ENCODE measurements at places on chromosomes 12 and 14. TPM values are rescaled to one million over a fixed set of nuclear protein-coding genes. Genes with fewer than 3 reads are reported as not detected.

Gene RNASE1
- total RNA-seq, result not detected

- H3K4me3 ChIP-seq, result no peak overlapping the region
- DNase-seq, result no peak
- H3K36me3 ChIP-seq, result no peaks in the 10 kb centered on the region
- H3K27me3 ChIP-seq, result no peaks in the 10 kb centered on the region
- no peak overlapping the region for H3K27ac ChIP-seq
Measured at GRCh38 chr12:114817571-114818425, 133.8 kb upstream of the TBX3 start.

DNA sequence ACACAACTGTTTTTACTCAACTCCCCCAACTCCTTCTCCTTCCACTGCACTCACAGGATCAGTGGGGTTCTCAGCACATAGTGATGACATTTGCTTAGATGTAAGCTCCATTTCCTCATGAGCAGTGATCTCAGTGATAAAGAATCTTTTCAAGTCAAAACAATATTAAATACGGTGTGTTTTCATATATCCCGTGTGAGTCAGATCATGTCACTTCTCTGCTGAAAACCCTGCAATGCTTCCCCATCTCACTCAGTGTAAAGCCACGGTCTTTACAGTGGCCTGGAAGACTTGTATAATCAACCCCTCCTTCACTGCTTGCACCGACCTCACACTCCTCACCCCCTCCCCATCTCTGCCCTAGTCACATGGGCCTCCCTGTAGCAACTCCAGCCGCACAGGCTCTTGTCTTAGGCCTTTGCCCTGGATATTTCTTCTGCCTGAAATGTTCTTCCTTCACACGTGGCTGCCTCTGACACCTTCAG, 149.7 kb upstream of the ARHGAP5 start:
- H3K4me3 ChIP-seq, result no peak overlapping the region
- peaks cover 15% of the 10 kb centered on the region for H3K4me1 ChIP-seq
- DNase-seq, result no peak
- peak overlapping the region; percentile 11 for H3K27ac ChIP-seq
- no peaks in the 10 kb centered on the region for H3K27me3 ChIP-seq
- H3K36me3 ChIP-seq, result no peaks in the 10 kb centered on the region

Gene SLC6A15
- total RNA-seq, result not detected

- no peaks in the 10 kb centered on the region for H3K27me3 ChIP-seq
- peaks cover 30% of the 10 kb centered on the region for H3K4me1 ChIP-seq
Measured at GRCh38 chr14:105313381-105314286, 914 bp upstream of the PACS2 start.

Gene LMO3
- total RNA-seq, result not detected

DNA sequence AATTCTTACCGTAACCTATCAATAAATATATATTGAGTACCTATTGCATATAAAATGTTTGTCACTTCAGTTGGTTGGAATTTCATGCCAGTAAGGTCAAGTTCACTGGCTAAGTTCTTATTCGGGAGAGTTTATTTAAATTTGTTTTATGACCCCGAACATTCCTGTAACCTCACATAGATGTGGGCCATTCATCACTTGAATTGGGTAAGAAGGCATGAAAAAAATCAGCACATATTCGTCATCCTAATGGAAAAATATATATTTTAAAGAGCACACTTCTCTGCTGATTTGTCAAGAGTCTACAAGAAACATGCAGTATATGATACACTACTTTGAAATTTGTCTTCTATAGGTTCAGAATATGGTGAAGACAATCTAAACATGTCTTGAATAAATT, 263.4 kb downstream of the CCDC91 start:
- DNase-seq, result no peak
- no peak overlapping the region for H3K27ac ChIP-seq
- H3K4me1 ChIP-seq, result no peaks in the 10 kb centered on the region

GRCh38 chr12:42638697-42639096, 49.2 kb upstream of the PRICKLE1 start:
- no peak overlapping the region for H3K27ac ChIP-seq
- no peaks in the 10 kb centered on the region for H3K36me3 ChIP-seq
- no peak overlapping the region for H3K4me3 ChIP-seq
- DNase-seq, result no peak

DNA sequence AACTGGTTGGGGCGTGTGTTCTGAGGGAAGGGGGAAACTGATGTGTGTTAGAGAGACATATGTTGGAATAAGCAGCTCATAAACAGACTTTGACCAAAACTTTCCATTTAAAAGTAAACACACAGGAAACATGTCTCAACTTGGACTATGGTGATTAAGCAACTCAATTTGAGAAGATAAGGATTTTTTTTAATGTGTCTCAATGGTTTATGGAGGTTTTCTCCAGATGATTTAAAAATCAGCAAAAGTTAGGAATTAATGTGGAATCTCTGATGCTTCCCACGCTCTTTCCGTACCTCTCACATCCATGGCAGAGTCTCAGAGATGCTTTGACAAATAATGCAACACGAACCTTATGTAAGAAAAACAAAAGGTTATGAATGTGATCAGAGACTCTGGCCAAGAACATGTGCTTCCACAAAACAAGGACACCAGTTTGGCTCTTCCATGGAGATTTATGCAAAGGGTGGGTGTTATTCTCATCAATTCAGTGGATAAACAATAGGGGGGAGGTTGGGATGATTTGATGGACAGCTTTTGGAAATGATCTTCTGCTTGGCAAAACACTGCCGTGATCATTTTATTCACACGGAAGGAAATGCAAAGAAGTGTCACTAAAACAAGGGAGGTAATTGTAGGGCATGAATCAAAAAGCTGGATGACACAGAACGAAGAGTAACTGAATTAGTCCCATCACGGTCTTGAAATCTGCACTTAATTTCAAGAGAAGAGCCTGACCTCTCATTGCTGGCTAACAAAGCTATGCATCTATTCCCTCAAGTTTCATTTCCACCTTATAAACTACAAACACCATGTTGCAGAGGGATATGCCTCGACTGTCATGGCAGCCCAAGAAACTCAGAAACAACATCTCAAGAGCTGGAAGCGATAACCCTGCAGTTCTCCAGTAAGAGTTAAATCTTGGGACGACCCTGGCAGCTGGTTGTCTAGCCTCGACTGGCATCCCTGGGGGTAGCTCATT, 76.5 kb downstream of the FOXN3 start:
- DNase-seq, result no peak
- H3K27ac ChIP-seq, result no peak overlapping the region
- no peak overlapping the region for H3K4me3 ChIP-seq
- peaks cover 18% of the 10 kb centered on the region for H3K36me3 ChIP-seq

DNA sequence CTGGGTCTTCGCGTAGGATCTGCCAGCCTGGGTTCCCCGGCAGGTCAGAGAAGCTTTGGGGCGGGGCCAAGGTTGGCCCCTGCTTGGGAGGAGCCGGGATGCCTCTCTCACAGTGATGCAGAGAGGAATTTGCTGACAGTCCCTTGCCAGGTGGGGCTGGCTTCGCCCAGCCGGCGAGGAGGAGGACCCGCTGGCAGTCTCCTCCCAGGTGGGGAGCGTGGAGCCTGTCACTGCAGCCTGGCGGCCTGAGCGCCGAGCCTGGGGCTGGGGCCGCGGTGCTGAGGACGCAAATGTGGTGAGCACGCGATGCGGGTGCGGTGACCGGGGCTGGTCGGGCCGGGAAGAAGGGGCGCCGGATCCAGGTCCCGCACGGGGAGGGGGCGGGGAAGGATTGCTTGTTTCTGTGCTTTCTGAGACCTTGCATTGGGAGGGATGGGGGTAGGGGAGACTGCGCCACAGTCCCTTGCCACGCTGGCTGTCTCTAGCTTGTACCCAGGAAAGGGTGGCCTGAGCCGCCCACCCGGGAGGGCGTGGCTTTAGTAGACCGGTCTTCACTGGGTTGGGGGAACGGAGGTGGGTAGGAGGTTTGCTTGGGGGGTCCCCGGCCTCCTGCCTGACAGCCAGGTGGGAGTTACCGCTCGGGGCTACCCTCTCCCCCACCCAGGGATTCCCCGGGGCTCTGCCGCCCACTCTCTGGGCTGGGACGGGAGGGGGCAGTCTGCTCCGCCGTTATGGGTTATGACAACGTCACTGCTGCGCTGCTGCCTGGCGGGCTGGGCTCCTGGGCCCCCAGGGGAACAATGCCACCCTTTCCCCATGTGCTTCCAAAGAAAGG, at the start of gene TMEM63C:
Gene TMEM63C (plus strand): TSS at position 196 of the 835 bp plus-strand sequence. CDS start 37,016 bp downstream, outside the sequence.
- peak; percentile 54 for DNase-seq
- peaks cover 16% of the 10 kb centered on the region for H3K27me3 ChIP-seq
- peak within 1 kb of the TSS; percentile 43 for H3K4me3 ChIP-seq
- peaks cover 17% of the 10 kb centered on the region for H3K4me1 ChIP-seq
- H3K27ac ChIP-seq, result no peak within 1 kb of the TSS
- H3K36me3 ChIP-seq, result no peaks in the 10 kb centered on the region

DNA sequence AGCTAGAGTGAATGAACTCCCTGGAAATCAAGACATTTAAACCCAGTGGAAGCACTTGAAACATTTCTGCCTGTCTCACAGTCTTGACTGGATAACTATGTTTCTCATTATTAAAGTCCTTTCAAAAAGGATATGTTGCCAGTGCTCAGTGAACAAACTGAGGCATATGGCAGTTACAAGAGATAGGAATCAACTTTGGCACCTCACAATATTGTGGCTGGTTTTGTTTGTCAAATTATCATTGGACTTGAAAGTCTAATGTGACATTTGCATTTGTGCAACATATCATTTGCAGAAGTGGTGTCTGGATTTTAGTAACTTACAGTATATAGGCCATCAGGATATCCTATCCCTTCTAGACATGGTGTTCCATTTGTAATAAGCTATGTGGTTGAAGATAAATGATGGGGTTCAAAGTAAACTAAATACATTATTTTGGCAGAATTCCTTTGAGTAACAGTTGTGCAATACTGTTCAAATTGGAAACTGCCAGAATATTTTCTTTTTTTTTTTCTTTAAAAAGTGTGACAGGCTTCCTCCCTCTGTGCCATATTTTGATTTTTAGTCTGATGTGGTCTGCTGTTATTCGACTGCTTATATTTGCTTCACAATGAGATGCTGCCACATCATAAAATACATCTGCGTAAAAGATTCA, 927.7 kb downstream of the FLRT2 start:
- H3K27ac ChIP-seq, result no peak overlapping the region
- no peaks in the 10 kb centered on the region for H3K4me1 ChIP-seq
- H3K27me3 ChIP-seq, result no peaks in the 10 kb centered on the region
- no peak for DNase-seq
- no peak overlapping the region for H3K4me3 ChIP-seq
- no peaks in the 10 kb centered on the region for H3K36me3 ChIP-seq

- peaks cover 51% of the 10 kb centered on the region for H3K27me3 ChIP-seq
- no peaks in the 10 kb centered on the region for H3K36me3 ChIP-seq
- no peak for DNase-seq
- H3K27ac ChIP-seq, result no peak overlapping the region
- no peak overlapping the region for H3K4me3 ChIP-seq
Measured at GRCh38 chr14:69263364-69263763, 3.4 kb downstream of the GALNT16 start.

- no peaks in the 10 kb centered on the region for H3K27me3 ChIP-seq
- H3K27ac ChIP-seq, result no peak overlapping the region
- no peaks in the 10 kb centered on the region for H3K36me3 ChIP-seq
- H3K4me3 ChIP-seq, result no peak overlapping the region
Measured at GRCh38 chr14:104155513-104155912, 17.1 kb downstream of the KIF26A start.

Gene CELA1
- total RNA-seq, result not detected

Gene AKAP6
- total RNA-seq, result 1.1 TPM

Gene AQP6
- total RNA-seq, result not detected
